Stimulated activated CD4-positive, alpha-beta T cell treated with anti-CD3 and anti-CD28 coated beads, TNF-alpha, amount 100 ng/mL, for 48 hours (primary cell): ENCODE measurements at places on chromosomes 4 and X.

DNA sequence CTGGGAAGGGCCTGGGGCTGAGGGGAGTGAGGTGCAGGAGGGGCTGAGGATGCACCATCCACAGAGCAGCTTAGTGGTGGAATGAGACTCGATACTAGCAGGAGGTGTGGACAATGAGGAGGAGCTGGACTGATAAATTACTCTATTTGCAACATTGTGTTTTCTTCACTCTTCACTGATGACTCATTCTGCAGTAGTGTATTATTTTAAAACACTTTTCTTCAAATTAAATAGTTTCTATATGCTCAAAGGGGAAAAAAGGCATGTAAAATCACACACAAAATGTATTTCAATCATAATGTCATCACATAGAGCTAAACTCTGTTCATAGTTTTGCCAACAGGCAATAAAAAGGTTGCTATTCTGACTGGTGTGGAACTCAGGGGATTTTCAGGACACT, 467.0 kb upstream of the CTSO start:
- DNase-seq = no peak

- no peak for DNase-seq
These were observed 2.4 kb upstream of the NBDY start for GRCh38 chrX:56726605-56727004.

DNA sequence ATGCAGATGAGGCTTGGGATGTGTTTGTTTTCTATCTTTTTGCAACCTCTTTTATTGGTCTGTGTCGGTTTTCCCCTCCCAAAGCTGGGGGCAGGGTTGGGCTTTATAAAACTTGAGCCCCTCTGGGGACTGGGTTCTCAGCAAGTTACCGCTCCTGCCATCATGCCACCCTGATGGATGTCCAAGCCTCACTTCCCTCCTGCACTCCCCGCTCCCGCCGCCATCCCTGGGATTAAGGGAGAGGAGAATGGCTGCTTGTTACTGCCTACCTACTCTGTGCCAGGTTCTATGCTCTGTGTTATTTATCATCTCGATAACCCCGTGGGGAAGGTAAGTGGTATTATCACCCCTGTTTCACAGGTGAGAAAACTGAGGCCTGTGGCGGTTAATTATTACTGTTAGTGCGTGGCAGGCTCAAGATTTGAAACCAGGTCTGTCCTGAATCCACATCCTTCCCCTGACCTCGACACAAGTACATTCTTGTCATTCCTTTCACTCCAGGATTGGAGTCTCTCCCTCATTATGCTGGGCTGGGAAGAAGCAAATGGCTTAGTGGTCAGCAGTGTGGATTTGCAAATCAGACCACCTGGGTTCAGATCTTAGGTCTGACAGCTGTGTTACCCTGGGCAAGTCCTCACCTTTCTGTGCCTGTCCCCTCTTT, 4.5 kb downstream of the UBA1 start:
- DNase-seq = no peak

GRCh38 chr4:140633124-140633523, 64.4 kb upstream of the UCP1 start:
- DNase-seq = no peak

DNA sequence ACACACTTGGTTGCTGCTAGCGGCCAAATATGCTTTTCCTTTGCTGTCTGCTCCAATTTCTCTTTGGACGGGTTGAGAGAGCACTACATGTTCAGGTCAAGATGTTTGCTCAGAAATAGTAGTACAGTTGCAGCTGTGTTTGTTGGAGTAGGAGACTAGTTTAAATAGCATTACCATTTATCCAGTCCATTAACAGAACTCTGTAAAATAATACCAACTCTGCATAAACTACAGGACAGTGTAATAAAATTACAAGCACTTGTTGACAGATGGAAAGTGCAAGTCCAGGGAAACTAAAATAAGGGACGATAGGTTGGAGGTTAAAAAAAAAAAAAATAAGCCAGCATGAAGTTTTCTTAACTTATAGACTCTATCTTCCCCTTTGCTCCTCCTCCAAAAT, 20.2 kb downstream of the SLIT2 start:
- no peak for DNase-seq

- no peak for DNase-seq
These were observed 137.3 kb downstream of the CPEB2 start for GRCh38 chr4:15139599-15139998.

DNA sequence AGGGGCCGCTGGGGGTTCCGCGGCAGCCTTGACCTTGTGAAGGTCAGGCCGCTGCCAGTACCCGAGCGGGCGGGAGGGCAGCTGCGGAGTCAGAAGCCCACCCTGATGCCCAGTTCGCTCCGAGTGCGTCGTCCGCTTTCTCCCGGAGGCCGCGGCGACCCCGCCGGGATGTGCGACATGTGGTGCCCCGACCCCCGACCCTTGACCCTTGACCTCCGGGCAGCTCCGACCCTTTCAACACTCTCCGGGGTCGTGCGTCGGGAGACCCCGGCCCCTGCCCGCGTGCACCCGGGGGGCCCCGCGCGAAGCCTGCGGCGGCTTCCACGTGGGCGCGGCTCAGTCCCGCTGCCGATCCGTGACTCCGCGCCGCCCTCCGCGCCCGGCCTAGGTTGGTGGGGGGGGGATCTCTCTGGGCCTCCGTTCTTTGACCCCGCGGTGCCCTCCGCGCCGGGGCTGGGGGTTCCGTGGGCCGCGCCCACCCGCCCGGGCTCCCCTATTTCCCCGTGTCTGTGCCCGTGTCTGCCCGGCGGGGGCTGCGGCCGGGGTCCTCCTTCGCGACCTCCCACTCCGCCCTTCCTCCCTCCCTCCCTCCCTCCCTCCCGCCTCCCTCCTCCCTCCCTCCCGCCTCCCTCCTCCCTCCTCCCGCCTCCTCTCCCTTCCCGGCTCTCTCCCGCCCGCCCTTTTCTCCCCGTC, 609 bp upstream of the SLC25A6 start:
- DNase-seq = no peak

DNA sequence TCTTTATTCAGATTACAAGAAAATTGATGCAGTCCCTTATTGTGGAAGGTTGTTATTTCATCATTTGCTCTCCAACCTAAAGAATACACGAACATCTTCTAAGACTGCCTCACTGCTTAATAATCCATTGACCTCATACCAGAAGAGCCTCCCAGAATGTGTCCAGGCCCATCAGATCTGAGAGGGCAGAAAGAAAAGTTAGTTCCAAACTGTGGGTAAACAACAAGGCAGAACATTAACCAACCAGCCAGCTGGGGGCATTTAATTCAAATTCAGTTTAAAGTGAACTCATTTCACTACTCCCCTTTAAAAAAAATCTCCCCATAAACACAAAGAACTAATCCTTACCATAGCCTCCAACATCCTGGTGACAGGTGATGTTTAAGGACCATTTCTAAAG, 13.8 kb downstream of the GPC4 start:
- no peak for DNase-seq

DNA sequence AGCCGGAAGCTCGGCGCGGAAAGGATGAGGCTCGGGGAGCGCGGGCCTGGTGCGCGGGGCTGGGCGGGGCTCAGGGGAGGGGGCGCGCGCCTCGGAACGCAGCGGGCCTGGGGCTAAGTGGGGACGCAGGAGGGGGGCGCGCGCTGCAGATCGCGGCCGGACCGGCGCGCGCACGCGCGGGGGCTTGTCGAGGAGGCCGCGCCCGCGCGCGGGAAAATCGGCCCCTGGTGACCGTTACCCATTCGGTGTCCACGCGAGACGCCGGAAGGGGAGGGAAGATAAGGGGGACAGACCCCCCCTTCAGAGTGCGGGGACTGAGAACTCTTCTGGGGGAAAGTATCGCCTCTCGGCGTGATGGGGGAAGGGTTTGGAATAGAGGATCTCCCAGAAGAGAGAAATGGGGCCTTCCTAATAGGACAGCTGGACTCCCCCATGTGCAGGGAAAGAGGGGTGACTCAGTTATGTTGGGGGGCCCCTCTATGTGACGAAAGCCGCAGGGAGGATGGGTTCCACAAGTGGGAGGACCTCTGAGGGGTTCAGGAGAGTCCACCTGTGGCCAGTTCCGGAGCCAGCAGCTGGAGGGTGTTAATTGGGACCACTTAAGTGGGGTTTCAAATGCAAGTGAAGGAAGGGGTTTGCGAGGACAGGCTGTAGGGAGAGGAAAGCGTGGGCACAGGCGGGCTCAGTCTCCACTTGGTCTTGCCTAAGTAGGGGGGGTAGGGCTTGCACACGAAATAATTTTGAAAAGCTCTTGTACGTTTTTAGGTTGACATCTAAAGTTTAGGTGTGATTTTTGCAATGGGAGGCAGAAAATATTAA, 584 bp downstream of the SUV39H1 start:
- no peak for DNase-seq

- peak; percentile 22 for DNase-seq
These were observed at the start of gene TCEAL1 for GRCh38 chrX:103628386-103629317. TCEAL1 (plus strand) TSS chrX:103628975; CDS start chrX:103629917, 942 bp downstream.

DNA sequence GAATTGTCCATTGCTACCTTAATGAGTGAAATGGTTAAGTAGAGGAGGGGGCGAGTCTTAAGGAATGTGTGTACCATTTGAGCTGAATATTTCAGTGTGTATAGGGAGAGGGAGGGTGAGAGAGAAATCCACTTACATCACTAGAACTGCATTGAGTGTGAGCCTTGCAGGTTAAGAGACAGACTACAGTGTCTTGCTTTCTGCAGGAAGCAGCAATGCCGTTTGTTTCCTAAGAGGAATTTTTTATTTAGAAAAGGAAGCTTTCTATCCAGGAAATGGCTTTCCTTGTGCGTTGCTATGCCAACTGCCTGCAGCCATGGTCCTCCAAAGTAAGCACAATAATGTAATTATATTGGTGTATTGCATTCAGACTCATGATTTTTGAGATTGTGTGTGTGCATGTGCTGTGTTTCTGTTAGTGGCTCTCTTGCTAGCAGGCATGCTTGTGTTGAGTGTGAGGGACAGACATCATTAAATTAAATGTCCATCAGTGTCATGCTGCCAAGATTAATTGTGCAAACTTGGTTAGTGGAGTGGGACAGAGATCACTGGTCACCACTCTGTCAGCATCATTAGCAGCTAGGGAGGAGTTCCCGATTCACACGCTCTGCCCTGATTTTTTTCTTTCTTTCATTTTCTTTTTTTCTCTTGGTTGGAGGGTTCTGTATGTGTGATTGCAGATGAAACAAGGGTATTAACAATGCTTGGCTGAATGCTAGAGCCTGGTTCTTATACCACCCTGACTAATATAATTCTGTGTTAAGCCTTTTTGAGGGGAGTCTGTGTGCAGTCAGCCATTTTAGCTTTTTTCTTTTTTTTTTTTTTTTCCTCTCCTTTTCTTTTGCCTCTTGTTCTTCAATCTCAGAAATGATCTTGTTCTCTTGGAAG, 164.3 kb downstream of the RAPGEF2 start:
- no peak for DNase-seq

DNA sequence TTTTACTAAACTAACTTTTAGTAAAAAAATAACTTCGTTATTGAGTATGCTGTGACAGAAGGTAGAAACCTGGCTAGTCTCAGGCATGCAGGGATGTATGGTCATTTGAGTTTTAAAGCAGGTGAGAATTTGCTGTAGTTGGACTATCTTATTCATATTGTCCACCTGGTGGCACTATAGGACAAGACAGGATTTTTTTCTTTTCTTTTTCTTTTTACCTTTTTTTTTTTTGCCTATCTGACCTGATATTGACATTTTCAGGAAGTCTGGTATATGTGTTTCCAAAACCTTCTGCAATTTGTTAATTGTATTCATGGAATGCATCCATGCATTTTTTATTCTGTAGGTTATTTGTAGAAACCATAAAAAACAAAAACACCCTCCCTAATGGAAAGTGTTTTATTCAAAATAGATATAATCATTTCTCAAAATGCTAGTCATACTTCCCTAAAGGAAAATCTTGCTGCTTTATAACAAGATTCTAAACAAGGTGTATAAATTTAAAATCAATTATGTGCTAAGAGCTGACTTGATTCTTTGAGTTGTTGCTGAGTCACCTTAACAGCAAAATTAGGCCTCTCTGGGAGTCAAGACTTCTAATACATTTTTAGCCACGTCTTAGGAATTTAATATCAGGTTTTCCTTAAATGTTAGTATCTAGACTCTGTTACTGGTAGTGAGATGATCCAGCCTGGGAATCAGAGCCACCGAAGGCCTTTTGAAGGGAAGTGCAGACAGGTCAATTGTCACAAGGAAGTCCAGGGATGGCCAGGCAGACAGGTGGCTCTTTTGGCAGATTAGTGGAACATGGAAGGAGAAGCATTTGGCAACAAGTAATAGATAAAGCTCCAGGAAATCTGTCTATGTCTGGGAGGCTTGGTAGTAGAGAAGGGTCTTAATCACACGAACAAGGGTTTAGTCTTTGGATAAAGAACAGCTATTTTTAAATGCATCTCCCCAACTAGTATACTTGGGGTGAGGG, 201.3 kb upstream of the GNPDA2 start:
- DNase-seq = no peak

DNA sequence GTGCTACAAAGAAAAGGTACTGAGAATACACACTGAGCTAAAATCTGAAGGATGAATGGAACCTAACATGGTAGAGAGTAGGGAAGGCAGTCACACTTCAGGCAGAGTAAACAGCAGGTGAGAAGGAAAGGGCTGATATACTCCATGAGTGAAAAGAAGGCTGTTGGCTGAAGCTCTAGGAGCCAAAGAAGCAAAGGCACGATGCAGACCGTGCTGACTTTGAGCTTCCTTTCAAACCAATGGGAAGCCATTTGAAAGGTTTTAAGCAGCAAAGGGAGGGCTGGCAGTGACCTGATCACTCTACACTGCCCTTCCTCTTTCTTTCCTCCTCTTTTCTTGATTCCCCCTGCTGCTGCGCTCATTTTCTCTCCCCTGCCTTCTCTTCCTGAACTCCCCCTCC, 66.4 kb downstream of the TMEM154 start:
- DNase-seq = no peak

DNA sequence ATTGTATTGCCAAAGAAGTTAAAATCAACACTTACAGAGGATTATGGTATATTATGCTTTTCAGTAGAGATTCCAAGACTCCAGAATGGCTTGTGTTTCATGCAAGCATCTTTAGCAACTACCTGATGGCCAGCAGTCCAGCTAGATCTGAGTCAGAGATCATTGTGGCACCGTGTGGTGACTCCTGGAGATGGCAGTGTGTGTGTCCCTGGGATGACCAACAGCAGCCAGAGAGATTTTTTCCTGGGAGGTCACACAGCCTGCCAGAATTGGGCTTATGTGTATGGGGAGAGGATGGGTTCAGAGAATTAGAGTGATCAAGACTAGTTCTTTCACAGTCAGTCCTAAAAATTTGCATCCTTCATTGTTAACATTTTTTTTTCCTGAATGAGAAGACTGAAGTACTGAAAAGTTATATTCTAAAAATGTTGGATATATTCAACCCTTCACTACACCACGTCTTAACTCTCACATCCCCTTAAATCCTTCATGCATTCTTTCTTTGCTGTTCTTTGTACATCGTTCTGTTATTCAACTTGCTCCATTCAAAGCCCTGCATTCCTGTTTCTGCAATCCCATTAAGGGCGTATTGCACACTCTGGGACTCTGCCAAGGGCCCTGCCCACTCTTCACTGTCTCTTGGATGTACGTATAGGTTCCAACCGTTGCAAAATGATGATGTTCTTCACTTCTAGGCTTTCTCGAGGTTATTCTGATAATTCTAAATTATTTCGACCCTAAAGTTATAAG, 12.4 kb downstream of the TENM3 start:
- DNase-seq = no peak

DNA sequence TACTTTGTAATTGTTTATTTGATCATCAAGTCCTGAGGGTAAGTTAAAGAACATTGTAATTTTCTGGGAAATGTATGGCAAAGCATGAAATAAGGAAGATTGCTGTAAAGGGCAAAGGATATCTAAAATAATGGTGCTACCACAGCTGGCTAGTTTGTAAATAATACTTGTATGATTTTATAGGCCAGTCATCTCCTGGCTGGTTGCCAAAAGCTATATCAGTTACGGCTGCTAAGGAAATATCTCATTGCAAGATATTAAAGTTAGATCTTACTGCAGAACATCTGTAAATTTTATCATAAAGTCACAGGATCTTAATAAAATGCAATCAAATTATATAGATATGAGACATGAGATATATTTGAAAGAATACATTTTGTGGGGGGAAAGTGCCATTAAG, 150.8 kb upstream of the CXCL13 start:
- no peak for DNase-seq
